Renal cortical epithelial cell (primary cell): ENCODE measurements at places on chromosomes 16 and 17.

DNA sequence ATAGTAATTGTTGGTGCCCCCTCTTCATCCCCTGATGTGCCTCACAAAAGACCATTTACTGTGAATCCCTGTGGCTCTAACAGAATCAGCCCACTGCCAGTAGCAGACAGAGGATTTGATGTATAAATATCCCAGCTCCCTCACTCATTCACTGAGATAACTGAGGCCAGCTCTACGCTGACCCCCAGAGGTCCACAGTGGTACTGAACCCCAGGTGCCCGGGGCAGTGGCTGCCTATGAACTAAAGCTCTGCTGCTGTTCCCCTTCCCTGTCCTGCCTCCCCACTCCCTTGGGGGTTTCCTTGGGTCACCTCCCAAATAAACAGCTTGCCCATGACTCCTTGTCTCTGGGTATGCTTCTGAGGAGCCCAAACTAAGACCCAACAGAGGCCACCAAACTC lies 295.8 kb downstream of the FOXL1 start:
- no peak for DNase-seq

DNA sequence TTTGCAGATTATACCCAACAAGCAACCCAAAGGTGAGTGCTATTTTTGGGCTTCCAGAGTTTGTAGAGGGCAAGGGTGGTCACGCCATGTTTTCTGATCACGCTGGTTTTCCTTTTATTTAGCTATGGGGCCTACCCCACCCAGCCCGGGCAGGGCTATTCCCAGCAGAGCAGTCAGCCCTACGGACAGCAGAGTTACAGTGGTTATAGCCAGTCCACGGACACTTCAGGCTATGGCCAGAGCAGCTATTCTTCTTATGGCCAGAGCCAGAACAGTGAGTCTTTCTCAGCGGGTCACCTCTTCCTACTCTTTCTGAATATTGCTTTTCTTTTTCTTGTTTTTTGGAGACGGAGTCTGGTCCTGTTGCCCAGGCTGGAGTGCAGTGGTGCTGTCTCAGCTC lies 2.5 kb downstream of the FUS start:
- DNase-seq = no peak

DNA sequence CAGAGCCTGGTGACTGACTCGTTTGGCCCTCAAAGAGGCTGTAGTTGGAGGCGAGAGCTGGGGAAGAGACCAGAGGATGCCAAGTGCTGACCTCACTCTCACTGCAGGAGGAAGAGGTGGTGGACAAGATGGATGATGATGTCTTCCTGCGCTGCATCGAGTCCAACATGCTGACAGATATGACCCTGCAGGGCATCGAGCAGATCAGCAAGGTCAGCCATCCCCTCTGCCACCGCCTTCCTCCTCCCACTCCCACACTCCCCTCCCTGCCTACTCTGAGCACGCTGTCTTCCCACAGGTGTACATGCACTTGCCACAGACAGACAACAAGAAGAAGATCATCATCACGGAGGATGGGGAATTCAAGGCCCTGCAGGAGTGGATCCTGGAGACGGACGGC lies 26.9 kb downstream of the POLR2A start:
- no peak for DNase-seq

DNA sequence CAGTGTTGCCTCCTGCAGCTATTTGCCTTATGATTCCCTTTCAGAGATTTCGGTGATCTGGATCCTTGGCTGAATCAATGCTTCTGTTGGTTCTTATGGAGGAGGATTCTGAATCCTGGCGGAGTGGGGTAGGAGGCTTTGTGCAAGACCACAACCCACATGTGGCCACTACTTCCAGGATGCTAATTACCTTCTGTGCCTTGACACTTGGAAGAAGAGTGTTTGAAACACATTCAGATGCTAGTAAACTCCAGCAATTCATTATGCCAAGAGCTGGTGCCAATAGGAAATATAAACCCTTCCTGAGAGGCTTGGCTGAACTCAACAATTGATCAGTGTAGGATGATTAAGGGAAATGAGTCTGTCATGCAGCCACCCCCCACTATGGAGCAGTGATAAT lies 12.1 kb upstream of the NLRP1 start:
- DNase-seq = no peak
